Gastrocnemius medialis (tissue), 4 donors: ENCODE measurements at places on chromosomes 7 and 10. TPM values are rescaled to one million over a fixed set of nuclear protein-coding genes. Genes with fewer than 3 reads are reported as not detected.
A peak's percentile ranks its signal among the peaks of the same experiment; 100 is the strongest.

DNA sequence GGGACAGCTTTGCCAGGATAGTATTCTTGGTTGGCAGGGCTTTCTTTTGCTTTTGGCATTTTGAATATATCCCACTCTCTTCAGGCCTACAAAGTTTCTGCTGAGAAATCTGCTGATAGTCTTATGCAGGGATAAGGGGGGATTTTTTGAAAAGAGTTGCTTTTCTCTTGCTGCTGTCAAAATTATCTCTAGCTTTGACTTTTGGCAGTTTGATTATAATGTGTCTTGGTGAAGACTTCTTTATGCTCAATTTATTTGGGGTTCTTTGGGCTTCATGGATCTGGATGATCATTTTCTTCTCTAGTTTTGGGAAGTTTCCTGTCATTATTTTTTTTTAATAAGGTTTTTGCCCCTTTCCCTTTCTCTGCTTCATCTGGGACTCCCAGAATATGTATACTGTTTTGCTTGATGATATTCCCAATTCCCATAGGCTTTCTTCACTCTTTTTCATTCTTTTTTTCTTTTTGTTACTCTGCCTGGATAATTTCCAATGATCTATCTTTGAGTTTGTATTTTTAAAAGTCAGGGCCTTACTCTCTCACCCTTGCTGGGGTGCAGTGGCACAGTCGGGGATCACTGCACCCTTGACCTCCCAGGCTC is 29.6 kb downstream of the NOM1 start:
- H3K27me3 ChIP-seq = no peaks in the 10 kb centered on the region
- H3K4me3 ChIP-seq = no peak overlapping the region
- H3K4me1 ChIP-seq = no peaks in the 10 kb centered on the region
- DNase-seq = no peak
- no peaks in the 10 kb centered on the region for H3K36me3 ChIP-seq
- H3K27ac ChIP-seq = no peak overlapping the region

DNA sequence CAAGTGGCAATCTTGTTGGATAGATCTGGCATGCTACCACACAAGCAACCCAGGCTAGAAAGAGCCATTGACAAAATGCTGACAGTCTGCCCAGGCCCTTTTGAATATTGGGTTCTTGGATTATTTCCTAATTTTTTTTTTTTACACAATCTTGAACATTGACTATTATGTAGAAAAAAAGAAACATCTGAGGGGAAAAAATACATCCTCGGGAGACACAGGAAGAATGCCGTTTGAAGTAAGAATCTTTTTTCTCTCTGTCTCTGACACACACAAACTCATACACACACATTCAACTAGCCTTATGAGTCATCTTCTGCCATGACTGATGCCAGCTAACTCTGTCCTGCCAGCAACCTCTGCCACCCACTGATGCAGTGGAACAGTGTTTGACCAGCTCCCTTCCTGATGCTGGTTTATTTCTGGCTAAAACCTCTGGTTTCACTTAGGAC is 47.2 kb downstream of the SORBS1 start:
- peak; percentile 81 for DNase-seq
- peak overlapping the region; percentile 2 for H3K4me3 ChIP-seq
- H3K27me3 ChIP-seq = no peaks in the 10 kb centered on the region
- H3K36me3 ChIP-seq = no peaks in the 10 kb centered on the region

DNA sequence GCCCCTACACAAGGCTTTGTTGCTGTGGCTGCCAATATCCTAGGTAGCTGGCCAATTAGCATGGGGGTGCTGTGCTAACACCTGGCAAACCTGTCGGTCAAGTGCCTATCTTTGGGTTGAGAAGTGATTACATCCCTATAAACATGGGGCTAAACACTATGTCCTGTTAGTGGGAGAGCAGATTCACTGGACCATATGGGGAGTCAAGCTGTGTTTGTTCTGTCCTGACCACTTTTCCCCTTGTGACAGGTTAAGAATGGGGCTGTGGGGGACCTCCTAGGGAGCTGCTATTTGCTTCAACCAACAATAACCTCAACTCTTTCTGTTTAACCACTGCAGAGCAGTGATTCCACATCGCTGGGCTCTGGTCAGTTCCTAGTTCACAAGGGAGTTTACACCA is 151.5 kb upstream of the AOAH start:
- DNase-seq = no peak
- no peaks in the 10 kb centered on the region for H3K27me3 ChIP-seq
- no peak overlapping the region for H3K27ac ChIP-seq
- H3K36me3 ChIP-seq = no peaks in the 10 kb centered on the region
- H3K4me1 ChIP-seq = no peaks in the 10 kb centered on the region
- H3K4me3 ChIP-seq = no peak overlapping the region

GRCh38 chr7:5692845-5693278 is 88.6 kb downstream of the RNF216 start:
- H3K27ac ChIP-seq = peak overlapping the region; percentile 87
- H3K27me3 ChIP-seq = no peaks in the 10 kb centered on the region
- H3K4me1 ChIP-seq = peaks cover 74% of the 10 kb centered on the region
- H3K4me3 ChIP-seq = peak overlapping the region; percentile 41
- H3K36me3 ChIP-seq = no peaks in the 10 kb centered on the region

- H3K36me3 ChIP-seq = no peaks in the 10 kb centered on the region
- peaks cover 7% of the 10 kb centered on the region for H3K4me1 ChIP-seq
- no peak for DNase-seq
- no peak overlapping the region for H3K27ac ChIP-seq
- no peak overlapping the region for H3K4me3 ChIP-seq
These were observed 118.3 kb downstream of the RAPGEF5 start for GRCh38 chr7:22238354-22239311.

- no peaks in the 10 kb centered on the region for H3K27me3 ChIP-seq
- H3K27ac ChIP-seq = no peak overlapping the region
- no peak overlapping the region for H3K4me3 ChIP-seq
- no peaks in the 10 kb centered on the region for H3K4me1 ChIP-seq
- no peak for DNase-seq
These were observed 363.3 kb downstream of the TNS3 start for GRCh38 chr7:47218378-47219176.

GRCh38 chr7:135697276-135698049 is 30.5 kb downstream of the SLC13A4 start:
- no peaks in the 10 kb centered on the region for H3K27me3 ChIP-seq
- no peak overlapping the region for H3K4me3 ChIP-seq
- H3K4me1 ChIP-seq = peaks cover 6% of the 10 kb centered on the region
- DNase-seq = no peak

DNA sequence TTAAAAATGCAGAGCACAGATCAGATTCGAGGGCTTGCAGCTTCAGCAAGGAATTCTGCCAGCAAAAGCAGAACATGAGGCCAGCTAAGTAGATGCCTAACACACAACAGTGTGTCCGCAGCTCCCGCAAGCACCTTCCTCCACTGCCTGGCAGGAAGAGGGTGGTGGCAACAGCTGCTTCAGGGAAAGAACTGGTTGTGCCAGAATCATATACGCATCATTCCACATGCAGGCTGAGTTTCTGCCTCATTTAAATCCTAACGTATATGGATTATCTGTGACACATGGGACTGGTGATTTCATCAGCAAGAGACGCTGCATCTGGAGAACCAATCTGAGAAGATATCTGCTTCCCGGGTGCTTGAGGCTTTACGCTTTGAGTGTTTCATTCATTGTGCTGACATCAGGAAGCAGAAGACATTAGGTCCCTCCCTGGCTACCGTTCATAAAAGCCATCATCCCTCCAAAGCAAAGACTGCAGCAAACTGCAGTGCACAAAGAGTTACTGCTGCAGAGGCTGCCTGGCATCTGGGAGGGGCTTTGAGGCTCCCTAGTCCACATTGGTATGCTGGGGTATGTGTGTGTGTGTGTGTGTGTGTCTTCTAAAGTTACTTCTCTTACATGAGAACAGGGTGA is 78.8 kb downstream of the FAM13C start:
- peak overlapping the region; percentile 23 for H3K4me3 ChIP-seq
- H3K4me1 ChIP-seq = peaks cover 44% of the 10 kb centered on the region
- peak; percentile 73 for DNase-seq
- no peaks in the 10 kb centered on the region for H3K27me3 ChIP-seq

Gene PRR15
- not detected for total RNA-seq

DNA sequence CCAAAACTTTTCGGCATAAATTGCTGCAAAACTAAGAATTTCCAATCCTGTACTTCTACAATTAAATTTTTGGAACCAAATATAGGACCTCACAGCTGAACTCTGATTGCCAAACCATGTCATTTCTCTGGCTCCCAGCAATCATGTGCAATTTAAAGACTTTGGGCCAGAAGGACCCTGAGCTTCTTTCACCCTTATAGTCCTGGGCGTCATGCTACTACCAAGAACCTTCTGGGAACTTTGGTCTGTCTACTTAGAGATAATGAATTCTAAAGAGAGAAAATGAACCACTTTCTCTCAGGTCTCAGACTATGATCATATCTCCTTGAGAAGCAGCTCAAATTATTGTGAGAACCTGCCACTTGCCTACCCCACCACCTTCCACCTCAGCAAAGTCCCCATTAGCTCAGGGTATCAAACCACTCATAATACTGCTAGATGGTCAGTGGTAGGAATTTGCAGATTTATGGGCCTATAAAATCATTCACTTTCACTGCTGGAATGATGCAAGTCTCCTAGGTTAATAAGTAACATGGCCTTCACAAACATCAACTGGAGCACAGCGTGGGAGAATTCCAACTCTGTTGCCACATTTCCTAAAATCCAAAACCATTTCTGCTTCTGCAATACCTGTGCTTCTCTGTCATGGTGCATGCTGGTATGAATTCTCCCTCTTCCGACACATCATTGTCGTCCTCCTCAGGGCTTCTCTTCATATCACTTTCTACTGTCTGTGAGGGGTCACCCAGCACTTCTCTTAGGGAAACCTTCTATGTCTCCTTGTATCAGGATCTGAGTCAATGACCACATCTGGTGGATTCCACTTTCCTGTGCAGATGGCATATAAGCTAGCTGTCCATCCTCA is 6.6 kb upstream of the WDR91 start:
- no peaks in the 10 kb centered on the region for H3K27me3 ChIP-seq
- H3K27ac ChIP-seq = no peak overlapping the region
- no peak for DNase-seq
- H3K36me3 ChIP-seq = no peaks in the 10 kb centered on the region
- no peak overlapping the region for H3K4me3 ChIP-seq

Gene WNT8B
- total RNA-seq = not detected

Gene ZPBP
- not detected for total RNA-seq

DNA sequence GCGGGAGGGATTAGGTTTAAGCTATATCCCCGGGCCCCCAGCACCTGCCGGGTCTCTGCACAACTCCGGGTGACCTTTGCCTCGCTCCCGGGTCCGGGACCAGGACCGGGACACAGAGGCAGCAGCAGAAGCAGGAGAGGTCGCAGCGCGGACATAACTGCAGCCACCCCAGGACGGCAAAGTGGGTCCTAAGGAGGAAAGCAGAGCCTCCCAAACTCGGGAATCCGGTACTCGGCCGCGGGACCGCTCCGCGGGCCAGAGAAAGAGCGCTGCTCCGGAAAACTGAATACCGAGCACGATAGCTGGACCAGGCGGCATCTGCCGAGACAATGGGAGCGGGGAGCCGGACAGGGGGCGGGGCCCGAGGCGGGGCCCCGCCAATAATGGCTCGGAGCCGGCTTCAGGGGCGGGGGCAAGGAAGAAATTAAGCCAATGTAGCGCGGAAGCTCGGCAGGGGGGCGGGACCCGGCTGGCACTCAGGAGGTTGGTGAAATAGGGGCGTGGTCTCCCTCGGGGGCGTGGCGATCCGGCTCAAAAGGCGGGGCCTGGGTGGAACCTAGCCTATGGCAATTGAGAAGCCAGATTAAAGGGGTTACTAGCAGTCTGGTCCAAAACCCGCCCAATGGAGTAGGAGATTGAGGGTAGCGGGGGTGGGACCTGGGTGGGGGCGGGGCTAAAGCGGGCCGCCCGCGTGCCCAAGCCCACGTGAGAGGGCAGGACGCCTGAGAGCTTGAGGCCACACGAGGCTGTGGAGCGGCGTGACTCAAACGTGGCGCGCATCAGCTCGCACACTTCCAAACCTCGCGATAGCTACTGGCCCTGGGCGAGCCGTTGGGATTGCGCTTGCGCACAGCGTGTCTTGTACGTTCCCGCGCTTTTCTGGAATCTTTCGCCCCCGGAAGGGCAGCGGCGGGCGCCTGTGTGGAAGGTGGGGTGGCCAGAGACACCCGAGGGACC is at the start of the genes GPC2 and STAG3:
Gene GPC2 (minus strand): TSS at position 337 of the 957 bp plus-strand sequence. CDS start 182 bp downstream, at position 155.
Gene STAG3 (plus strand): TSS at position 874 of the 957 bp plus-strand sequence. CDS start 2,639 bp downstream, outside the sequence.
- DNase-seq = peak; percentile 85
- peaks cover 15% of the 10 kb centered on the region for H3K4me1 ChIP-seq
- H3K27me3 ChIP-seq = peaks cover 5% of the 10 kb centered on the region
- no peak within 1 kb of the TSS for H3K27ac ChIP-seq
- H3K4me3 ChIP-seq = peak within 1 kb of the TSS; percentile 41

DNA sequence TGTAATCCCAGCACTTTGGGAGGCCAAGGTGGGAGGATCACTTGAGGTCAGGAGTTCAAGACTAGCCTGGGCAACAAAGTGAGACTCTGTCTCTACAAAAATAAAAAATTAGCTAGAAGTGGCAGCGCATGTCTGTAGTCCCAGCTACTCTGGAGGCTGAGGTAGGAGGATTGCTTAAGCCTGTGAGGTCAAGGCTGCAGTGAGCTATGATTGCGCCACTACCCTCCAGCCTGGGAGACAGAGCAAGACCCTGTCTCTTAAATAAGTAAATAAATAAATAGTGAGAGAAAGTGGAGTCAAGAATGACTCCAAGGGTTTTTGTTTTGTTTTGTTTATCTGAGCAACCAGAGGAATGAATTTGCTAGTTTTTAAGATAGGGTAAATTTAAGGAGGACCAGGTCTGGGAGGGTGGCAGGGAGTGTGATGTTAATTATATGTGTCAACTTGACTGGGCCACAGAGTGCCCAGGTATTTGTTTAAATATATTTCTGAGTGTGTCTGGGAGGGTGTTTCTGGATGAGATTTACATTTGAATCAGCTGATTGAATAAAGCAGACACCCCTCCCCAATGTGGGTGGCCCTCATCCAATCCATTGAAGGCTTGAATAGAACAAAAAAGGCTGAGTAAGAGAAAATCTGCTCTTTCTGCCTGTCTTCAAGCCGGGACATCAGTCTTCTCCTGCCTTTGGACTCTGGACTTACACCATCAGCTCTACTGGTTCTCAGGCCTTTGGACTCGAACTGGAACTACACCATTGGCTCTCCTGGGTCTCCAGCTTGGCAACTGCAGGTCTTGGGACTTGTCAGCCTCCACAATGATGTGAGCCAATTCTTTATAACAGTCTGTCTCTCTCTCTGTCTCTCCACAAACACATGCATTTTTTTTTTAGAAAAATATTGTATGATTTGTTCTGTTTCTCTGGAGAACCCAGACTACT is 23.5 kb downstream of the IMPDH1 start:
- no peak for DNase-seq
- no peak overlapping the region for H3K4me3 ChIP-seq
- no peaks in the 10 kb centered on the region for H3K27me3 ChIP-seq

Gene EEF1AKMT2
- 7.9 TPM for total RNA-seq

- no peak overlapping the region for H3K4me3 ChIP-seq
- no peak for DNase-seq
These were observed 82.9 kb downstream of the CADPS2 start for GRCh38 chr7:122803323-122803722.

GRCh38 chr7:121267612-121268011 is 61.2 kb upstream of the WNT16 start:
- no peak overlapping the region for H3K4me3 ChIP-seq
- no peaks in the 10 kb centered on the region for H3K4me1 ChIP-seq
- no peaks in the 10 kb centered on the region for H3K27me3 ChIP-seq

Gene SCART1
- total RNA-seq = 1.4 TPM
